ENCODE measurements at places on chromosomes 5 and 9.

DNA sequence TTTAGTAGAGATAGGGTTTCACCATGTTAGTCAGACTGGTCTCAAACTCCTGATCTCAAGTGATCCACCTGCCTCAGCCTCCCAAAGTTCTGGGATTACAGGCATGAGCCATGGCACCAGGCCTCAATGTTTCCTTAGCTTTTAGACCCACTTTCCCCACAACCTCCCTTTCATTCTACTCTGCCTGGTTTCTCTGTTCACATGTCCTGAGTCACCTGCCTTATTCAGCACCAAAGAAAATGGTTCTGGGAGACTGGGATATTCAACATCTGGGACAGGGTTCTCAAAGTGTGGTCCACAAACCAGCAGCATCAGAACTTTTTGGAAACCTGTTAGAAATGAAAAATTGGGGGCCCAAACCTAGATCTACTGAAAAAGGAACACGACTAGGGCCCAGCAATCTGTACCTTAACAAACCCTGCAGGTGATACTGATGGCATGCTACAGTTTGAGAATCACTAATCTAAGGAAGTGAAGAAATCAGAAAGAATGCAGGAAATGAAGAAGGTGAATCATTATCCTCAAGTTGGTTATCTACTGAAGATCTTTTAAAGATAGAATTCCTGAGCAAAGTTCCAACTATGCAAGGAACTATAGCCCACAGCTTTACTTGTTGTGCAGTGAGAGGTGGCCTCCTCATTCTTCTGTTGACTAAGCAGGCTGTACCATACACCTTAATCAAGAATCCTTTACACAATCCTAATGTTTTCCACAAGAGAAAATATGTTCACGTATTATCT, 51.8 kb upstream of the CTNNAL1 start:
- DNase-seq = no peak

DNA sequence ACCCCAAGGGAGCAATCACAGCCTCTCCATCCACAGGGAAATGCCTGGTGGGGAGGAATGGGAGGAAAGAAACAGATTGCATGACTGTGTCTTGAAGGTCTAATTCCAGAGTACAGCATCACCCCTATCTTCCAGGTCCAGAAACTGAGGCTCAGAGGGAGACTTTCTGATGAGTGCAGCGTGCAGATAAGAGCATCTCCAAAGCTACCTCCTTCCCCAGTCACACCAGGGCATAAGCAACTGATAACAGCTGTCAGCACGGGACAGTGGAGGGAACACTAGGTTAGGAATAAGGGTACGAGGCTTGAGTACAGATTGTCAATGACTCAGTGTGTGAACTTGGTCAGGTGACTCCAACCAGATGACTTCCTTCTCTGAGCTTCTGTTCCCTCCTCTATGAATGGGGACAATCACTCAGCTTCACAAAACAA, 126.9 kb downstream of the KCNIP1 start:
- no peak for DNase-seq

DNA sequence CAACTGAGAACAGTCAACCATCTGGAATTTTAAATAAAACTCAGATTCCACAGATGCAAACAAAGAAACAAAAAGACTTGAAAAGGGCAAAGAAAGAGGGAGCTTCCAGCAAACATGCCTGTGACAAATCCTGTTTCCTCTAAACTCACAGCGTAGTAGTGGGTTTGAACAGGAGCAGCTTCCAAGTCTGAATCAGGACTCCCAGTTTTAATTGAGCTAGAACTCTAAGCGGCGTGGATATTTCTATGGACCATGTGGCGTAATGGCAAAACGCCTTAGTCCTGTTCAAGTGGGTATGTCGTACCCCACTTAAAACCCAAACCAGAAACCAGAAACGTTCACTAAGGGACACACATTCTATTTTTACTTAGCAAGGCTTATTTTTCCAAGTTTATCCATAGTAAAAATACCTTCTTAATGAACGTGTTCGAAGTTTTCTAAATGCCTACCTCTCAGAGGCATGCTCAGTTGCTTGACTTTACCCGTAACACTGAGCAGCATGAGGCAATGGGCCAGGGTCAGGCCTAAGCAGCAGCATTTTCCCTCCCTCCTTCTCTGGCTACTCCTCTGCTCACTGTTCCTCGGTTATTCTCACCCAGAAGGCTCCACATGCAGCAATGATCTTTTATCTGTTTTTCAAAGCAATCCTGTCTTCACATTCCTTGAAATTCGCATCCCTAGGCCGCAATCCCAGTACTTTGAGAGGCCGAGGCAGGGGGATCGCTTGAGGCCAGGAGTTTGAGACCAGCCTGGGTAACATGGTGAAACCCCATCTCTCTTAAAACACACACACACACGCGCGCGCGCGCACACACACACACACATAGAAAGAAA, 77.9 kb downstream of the FNBP1 start:
- no peak for DNase-seq

DNA sequence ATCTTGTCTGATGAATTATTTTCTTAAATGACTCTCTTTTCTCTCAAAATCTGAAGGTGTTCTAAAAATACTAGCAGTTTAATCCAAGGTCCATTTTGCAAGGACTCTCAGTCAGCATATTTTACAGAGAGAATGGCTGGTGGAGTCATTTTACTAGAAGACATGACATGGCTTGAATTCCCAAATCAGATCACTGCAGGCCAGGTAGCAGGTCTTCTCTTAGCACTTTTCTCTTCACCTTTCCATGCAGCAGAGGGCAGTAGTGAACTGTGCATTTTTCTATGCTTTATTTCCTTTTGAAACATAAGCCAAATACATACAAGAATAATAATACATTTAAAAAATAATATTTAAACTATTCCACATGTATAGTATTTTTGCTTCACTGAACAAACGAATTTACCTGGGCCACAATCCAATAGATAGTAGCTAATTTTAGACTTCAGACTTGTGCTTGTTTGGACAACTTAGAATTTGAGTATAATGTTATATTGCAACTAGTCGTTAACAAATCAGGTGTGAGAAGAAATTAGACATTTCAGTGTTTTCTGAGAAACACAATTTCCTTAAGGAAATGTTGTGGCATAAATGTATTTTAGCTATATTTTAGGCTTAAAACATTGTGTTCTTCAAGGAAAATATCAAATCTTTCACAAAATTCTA, 289.4 kb upstream of the DAB2 start:
- DNase-seq = peak; percentile 6

DNA sequence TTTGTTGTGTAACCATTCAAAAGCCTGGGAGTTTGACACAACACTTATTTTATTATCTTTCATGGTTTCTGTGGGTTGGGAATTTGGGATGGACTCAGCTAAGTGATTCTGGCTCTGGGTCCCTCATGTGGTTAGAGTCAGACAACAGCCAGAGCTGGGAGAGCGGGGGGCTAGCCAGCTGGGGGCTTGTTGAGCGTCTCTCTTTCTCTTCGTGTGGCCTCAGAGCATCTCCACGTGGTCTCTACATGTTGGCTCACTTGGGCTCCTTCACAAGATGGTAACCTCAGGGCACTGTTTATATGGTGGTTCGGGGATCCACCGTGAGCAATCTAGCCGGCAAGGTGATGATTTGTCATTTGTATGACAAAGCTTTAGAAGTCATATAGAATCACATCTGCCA, 73.6 kb downstream of the FSTL4 start:
- no peak for DNase-seq

DNA sequence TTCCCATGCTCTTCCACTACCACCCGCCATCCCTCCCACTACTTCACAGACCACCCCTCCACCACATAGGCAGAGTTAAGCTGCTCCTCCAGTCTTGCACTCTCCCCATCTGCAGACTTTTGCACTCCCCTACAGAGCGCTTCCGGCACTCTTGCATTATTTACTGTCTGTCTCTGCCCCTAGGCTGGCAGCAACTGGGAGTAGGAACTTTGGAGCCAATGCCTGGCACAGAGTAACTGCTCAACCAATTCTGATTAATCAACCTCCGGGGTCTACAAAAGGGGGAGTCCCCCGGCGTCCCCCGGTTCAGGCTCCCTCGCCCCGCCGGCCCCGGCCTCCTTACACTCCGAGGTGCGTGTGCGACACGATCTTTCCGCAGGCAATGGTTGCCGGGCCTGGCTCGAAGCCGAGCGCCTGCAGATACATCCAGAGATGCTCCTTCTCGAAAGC, 498 bp downstream of the HAUS6 start:
- DNase-seq = peak; percentile 20

DNA sequence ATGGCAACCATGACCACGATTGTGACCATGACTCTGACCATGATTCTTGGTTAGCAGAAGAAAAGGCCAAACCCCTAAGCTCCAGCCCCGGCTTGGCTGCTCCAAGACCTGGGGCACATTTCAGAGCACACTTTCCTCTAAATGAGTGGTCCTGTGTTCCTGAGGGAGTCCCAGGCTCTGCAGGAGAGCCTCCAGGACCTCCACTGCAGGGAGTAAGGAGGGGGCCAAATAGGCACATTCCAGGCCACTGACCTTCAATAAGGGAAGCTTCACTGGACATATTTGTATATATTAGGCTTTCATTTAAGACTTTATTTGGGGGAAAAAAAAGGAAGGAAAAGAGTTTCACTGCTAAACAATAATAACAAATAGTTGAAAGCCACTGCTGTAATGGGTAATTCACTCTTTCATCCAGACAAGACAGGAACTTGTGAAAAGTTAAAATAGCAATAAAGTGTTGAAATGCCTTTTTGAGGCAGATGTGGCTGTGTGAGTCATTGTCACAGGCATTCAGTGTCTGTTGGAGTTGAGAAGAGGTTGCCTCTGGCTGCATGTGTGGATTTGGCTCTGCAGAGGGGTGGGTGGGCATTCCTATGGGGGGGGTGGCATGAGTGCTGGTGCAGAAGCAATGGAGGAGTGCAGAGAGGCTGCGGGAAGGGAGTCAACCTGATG, 63.9 kb upstream of the TGFBR1 start:
- no peak for DNase-seq

GRCh38 chr9:137298401-137299202, 3.5 kb downstream of the NRARP start:
- no peak for DNase-seq

- DNase-seq = no peak
Measured at GRCh38 chr5:165349735-165350134, 1844.3 kb downstream of the MAT2B start.

DNA sequence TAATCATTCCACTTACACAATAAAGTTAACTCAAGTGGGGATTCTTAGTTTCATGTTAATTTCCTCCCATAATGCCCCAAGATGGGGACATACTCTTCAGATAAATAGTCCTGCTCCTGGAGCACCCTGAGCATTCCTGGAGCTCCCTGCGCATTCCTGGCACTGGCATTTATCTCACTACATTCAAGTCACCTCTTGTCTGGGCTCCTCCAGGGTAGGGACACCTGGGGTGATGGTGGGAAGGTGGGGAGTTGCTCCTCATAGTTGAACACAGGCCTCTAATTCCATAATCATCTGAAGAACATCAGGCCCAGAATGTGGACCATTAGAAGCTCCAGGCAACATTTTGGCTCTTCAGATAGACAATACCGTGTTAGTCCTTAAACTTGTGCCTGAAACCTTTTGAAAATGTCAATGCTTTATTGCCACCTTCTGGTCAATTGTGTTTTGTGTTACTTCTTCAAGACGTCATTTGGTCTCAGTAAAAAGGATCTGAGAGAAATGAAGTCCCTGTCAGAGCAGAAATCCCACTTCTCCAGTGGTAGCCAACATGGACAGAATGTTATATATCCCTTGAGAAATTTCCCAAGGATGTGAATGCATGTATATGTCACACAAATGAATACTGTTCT, 14.2 kb upstream of the AGGF1 start:
- DNase-seq = no peak

DNA sequence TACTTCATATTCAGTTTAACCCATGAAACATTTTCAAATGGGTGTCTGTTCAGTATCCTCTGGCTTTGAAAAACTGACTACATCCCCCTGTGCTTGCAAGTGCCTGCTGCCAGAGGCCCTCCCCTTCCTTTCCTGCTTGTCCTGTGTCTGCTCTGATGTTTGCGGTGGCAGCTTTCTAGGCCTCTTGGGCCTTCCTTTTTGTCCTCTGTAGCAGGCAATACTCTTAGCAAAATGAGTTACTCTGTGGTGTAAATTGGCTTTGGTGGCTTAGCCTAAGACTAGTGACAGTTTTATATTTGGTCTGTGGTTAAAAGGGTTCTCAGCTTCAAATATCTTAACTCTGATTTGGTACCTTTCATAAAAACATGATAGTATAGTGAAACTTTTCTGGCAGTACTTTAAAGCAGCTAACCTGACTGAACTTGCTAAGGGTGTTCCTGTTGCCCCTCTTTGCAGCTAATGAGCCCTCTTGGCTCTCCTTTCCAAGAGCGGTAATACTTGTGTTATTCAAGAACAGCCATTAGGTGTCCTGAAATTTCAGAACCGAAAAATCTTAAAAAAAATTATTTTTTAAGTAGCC, 76.6 kb downstream of the GOLM1 start:
- no peak for DNase-seq

- DNase-seq = no peak
Measured at GRCh38 chr9:111978616-111979015, 82.0 kb downstream of the UGCG start.

DNA sequence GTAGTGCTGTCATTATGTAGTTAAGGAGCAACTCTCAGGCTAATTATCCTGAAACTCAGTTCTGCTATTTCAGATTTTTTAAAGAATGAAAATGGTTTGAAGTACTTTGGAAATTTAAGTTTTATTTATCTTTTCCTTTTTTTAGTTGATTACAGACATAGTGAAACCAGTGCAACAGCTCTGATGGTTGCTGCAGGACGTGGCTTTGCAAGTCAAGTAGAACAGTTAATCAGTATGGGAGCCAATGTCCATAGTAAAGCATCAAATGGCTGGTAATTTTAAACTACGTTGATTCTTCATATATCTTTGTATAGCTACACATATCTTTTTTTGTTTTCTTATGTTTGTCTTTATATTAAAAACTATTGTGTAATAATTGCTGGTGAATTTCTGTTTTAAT, 34.9 kb downstream of the YTHDC2 start:
- no peak for DNase-seq

DNA sequence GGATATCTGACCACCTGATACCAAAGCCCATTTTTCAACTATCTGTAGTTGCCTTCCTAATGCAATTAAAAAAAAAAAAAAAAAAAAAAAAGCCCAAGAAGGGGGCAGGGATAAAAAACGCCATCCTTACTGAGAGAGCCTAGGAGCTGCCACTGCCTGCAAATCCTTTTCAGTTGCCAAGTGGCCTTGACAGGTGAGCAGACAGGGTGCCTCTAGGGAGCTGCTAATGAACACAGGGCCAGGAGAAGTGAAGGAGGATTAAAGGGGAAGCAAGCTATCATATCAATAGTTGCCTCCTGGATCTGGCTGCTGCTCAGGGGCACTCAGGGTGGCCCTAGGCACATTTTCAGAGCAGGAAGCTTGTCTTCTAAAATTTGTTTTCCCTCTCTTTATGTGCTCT, 547.4 kb downstream of the TLE1 start:
- no peak for DNase-seq

Measured in stimulated activated CD4-positive, alpha-beta T cell treated with anti-CD3 and anti-CD28 coated beads, TNF-alpha, amount 100 ng/mL, for 48 hours (primary cell).